Hypothalamus (tissue), 51 donors: ENCODE measurements at places on chromosomes 7 and 10.

GRCh38 chr7:50707236-50708006 lies 75.3 kb downstream of the GRB10 start:
- DNase-seq = no peak

DNA sequence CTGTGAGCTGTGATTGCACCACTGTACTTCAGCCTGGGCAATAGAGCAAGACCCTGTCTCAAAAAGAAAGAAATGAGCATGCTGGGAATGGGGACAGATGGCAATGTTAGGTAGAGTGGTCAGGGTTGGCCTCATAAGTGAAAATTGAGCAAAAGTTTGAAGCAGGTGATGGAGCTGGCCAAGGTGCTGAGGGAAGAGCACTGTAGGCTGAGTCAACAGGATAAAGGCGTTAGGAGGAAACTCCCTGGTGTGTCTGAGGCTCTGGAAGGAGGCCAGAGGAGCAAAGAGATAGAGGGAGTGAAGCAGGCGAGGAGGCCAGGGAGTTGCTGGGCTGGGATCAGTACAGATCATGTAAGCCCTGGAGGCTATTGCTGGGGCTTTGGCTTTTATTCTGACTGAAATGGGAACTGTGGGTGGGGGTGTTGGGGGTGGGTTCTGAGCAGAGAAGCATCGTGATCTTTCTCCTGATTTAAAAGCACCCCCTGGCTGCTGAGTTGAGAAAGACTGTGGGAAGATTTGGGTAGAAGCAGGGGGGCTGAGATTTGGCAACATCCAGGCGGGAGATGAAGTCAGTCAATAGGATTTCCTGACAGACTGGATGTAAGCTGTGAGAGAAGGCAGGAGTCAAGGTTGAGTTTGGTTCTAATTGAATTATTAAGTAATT lies 52.5 kb upstream of the VKORC1L1 start:
- DNase-seq = no peak

DNA sequence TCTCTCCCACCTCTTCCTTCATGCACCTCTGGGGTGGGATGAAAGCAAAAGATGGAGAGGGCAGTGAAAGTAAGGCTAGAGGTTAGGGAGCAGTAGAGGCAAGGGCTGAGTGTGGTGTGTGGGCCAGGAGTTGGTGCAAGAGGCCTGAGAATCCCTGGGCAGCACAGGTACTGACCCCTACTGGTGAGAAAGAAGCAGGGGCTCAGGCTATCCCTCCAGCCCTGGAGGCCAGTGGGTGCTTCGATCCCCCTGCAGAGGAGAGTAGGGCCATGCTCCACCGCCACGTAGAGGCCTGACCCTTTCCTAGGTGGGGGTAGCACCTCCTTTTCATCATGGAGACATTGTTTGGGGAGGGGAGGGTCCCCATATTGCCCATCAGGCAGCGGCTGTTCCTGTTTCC lies 9.8 kb downstream of the CDHR1 start:
- DNase-seq = no peak

DNA sequence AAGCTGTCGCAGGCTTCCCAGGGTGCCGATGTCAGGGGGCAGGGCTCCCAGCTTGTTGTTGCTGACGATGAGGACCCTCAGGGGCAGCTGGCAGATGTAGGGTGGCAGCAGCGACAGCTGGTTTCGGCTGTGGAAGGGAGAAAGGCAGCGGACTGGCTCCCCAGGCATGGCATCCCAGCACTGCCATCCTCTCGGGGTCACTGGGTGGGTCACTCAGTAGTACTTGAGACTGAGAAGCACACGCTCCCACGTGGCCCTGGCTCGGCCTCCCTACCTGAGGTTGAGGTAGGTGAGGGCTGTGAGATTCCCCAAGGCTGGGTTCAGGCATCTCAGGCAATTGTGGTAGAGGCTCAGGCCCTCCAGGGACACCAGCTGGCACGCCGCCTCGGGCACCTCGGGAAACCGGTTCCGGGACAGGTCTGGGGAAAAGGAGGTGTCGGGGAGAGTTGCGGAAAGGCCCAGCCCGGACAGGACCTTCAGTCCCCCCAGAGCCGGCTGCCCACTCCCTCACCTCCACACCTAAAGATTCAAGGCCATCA lies 3.8 kb downstream of the LRCH4 start:
- DNase-seq = no peak

DNA sequence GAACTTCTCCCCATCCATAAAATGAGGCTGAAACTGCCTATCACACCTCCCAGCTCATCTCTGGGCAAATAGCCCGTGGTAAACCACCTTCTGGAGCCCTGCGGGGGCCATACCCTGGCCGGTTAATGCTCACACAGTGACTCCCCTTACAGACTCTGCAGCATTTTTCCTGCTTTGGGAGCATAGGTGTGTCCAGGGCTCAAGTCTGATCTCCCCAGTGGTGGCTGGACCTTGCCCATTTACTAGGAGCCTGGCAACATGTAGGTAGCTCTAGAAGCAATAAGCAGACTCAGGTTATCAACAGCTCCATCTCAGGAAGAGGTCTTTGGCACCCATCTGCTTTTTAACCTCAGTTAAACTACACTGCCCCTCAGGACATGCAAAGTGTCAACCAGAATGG lies 5.5 kb upstream of the CDHR1 start:
- no peak for DNase-seq

- no peak for DNase-seq
Measured at GRCh38 chr7:106592282-106593027, 68.5 kb downstream of the CCDC71L start.
